ENCODE measurements at places on chromosomes 11 and 22.

- DNase-seq: peak; percentile 69
Measured at GRCh38 chr11:64298966-64299846, 952 bp upstream of the CATSPERZ start.

DNA sequence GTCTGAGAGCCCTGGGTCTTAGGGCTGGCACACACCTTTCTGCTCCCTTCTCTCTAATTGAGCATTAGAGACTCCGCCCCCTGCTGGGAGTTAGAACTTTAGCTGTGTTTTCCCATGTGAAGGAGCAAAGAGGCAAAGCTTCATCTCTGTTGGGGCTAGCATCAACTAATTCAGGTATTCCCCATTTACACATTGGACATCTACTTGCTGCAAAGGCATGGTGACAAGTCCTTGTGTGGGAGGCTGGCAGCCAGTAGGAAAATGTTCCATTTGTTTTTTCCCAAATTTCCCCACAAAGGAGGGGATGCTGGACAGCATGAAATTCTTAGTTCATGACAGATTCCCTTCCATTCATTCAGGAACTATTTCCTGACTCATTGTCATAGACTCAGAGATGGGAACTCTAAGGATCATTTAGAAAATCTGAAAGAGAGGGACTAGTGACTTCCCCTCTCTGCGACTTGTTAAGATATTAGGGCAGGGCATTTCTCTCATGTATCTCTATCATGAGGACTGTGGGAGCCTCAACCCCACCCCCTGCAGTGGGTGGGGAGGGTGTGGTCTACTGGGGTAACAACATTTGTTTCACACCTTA, 3.6 kb downstream of the CD44 start:
- DNase-seq: no peak

- DNase-seq: no peak
Measured at GRCh38 chr11:96388891-96389719, 607 bp downstream of the CCDC82 start.

DNA sequence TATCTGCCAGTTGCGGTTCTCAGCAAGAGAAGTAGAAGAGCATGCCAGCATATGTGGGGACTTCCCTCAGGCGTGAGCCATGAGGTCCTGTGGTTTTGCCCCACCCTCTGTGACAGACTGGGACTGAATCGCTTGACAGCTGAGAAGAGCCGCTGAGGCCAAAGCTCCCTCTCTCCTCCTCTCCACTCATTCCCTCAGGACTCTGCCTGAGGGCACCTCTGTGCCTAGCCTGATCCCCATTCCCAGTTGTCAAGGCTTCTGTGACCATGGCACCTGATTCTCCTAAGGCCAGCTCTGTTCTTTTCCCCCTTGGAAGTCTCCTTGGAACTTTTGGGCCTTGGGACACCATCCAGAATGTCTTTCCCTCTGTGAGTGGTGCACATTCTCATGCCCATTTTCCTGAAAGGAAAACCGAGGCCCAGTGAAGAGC, 27.0 kb downstream of the ART5 start:
- no peak for DNase-seq

GRCh38 chr11:44952500-44953260, 2.0 kb upstream of the TP53I11 start:
- no peak for DNase-seq

- DNase-seq: no peak
Measured at GRCh38 chr22:17087498-17088131, 2.8 kb downstream of the IL17RA start.

All from nucleus accumbens (tissue), 56 donors.